ENCODE measurements at places on chromosomes 1 and 21. TPM values are rescaled to one million over a fixed set of nuclear protein-coding genes. Genes with fewer than 3 reads are reported as not detected.
A peak's percentile ranks its signal among the peaks of the same experiment; 100 is the strongest.

GRCh38 chr1:113917400-113918082, 11.6 kb upstream of the HIPK1 start:
- no peaks in the 10 kb centered on the region for H3K27me3 ChIP-seq
- peaks cover 9% of the 10 kb centered on the region for H3K4me1 ChIP-seq
- H3K4me3 ChIP-seq, result no peak overlapping the region
- no peak for DNase-seq
- H3K27ac ChIP-seq, result no peak overlapping the region
- H3K36me3 ChIP-seq, result no peaks in the 10 kb centered on the region

GRCh38 chr1:94803106-94803505, 17.1 kb upstream of the SLC44A3 start:
- H3K4me3 ChIP-seq, result no peak overlapping the region
- H3K27me3 ChIP-seq, result no peaks in the 10 kb centered on the region
- no peak for DNase-seq
- H3K27ac ChIP-seq, result peak overlapping the region; percentile 85

FNDC10 gene
- 3.6 TPM for total RNA-seq

GRCh38 chr1:64933296-64934070, 32.9 kb downstream of the JAK1 start:
- no peaks in the 10 kb centered on the region for H3K36me3 ChIP-seq

KCNE2 gene
- not detected for total RNA-seq

DNA sequence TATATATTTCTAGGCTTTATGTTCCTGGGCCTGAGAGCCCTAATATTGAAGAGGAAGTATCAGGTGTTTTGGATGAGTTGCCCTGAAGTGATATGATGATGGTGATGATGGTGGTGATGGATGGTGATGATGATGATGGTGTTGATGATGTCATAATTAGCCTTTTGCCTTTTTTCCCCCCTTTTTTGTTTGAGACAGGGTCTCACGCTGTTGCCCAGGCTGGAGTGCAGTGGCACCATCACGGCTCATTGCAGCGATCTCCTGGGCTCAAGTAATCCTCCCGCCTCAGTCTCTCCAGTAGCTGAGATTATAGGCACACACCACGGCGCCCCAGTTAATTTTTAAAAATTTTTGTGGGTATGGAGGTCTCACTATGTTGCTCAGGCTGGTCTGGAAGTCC, 76.5 kb downstream of the CNST start:
- H3K4me3 ChIP-seq, result no peak overlapping the region
- no peaks in the 10 kb centered on the region for H3K4me1 ChIP-seq
- DNase-seq, result no peak
- H3K36me3 ChIP-seq, result peaks cover 22% of the 10 kb centered on the region
- H3K27ac ChIP-seq, result no peak overlapping the region

GRCh38 chr1:111275079-111275478, 15.6 kb upstream of the CHIA start:
- peak; percentile 73 for DNase-seq
- H3K27ac ChIP-seq, result peak overlapping the region; percentile 19
- no peaks in the 10 kb centered on the region for H3K27me3 ChIP-seq

Measured in thyroid gland (tissue), 4 donors.